ENCODE measurements at places on chromosomes 7 and 10.

- no peak for DNase-seq
Observed at GRCh38 chr10:49169776-49170175, 18.4 kb downstream of the TMEM273 start.

DNA sequence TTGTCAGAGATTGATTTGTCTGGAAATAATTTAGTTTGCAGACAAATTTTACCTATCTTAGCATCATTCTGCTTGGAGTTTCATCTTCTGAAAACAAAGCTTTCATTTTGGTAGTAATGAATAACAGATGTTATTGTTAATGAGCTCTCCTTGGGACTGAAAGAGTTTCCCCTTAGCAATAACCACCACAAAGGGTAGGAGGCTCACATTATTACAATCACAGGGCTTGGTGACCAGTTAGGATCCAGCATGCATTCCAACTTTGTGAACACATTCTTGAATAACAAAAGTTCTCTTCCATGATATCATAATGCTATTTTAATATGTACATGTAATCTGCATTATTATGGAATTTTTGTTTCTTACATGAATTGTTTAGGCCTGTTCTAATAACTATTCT is 148.8 kb upstream of the VWC2 start:
- no peak for DNase-seq

DNA sequence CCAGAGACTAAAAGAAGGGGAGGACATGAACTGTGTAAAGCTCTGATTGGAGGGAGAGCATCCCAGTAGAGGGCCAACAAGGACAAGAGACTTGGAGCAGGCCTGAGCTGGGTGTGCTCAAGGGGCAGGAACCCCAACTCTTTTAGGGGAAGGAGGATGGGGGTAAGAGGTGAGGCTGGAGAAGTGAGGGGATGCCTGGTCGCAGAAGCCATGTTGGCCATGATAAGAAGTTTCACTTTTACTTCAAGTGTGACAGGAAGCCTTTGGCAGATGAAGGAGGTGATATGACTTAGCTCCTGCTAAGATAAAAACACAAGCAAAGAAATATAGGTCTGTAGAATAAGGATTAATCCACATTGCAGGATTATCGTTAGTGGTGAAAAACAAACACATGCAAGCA is 208.3 kb downstream of the JAZF1 start:
- no peak for DNase-seq

DNA sequence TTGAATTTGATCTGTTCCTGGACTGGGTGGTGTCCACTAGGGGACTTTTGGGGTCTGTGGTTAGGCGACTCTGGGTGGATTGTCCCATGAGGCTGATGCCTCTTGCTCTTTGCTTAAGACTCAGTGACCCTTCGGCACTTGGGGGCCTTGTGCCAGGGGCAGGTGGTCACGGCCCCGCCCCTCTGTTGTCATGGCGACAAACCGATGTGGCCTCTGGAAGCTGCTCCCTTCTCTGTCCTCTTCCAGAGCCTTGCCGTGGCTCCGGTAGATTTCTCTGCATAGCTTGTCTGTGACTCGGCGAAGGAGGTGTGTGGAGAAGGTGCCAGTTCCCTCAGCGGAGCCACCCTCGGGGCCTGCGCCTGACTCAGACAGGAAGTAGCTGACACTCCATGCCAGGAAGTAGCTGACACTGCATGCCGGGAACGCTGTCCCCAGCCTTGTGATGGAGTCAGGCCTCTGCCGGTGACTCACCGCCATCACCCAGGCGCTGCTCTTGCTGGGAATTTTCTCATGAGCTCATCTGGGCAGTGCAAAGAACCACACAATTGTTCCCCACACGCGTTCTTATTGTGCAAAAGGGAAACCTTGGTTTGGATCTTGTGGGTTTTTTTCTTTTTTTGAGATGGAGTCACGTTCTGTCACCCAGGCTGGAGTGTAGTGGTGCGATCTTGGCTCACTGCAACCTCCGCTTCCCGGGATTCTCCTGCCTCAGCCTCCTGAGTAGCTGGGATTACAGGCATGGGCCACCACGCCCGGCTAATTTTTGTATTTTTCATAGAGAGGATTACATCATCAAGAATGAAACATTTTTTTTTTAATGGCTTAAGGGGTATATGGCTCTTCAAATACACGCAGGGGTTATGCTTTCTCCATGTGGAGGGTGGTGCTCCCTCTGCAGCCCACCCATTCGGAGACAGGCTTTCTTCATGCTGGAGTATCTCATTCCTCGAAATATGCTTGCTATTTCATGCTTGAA is 72.6 kb downstream of the PFKFB3 start:
- peak; percentile 73 for DNase-seq

- no peak for DNase-seq
Observed at GRCh38 chr10:112201334-112201733, 17.8 kb upstream of the GPAM start.

DNA sequence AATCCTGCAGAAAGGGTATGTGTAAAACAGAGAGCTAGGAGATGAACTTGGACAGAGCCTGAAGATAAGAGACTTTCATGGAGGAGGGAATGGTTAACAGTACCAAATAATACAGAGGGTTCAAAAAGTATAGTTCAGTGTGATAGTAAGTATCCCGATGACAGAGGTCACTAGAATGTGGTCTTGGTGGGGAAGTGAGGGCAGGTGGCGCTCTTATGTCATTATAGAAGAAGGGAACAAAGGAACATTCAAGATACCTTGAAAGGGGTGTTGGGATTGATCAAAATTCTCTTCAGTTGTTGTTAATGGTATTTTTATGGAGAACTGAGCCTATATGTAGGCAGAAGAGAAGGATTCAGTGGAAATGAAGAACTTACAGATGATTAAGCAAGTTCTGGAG is 312.5 kb downstream of the SUGCT start:
- no peak for DNase-seq

DNA sequence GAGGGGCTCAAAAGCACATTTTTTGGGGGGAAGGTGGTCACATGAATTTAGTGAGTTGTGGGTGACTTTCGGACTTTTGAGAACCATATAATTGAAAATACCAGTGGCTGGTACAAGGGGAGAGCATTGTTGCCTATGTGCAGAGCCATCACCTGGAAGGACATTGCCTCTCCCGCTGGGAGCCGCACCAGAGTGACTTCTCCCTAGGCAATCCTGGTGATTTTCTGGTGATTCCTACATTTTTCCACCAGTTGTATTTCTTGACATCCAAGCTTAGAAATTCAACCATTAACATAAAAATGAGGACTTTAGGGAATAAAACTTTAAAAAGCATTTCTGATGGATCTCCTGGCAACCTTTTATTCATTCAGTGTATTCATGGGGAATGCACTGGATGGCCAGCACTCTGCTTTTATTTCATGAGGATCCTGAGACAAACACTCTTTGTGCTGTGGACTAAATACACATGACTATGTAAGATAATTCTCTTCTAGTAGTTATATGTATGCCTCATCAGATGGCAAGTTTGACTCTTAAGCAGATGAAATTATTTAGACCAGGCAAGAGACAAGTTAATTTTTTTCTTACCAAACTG is 41.8 kb upstream of the MKI67 start:
- no peak for DNase-seq

- peak; percentile 21 for DNase-seq
Observed at GRCh38 chr7:95324431-95324830, at the start of gene PON1. TSS of gene PON1 (minus strand) at chr7:95324532. CDS start at chr7:95324475, 57 bp downstream.

DNA sequence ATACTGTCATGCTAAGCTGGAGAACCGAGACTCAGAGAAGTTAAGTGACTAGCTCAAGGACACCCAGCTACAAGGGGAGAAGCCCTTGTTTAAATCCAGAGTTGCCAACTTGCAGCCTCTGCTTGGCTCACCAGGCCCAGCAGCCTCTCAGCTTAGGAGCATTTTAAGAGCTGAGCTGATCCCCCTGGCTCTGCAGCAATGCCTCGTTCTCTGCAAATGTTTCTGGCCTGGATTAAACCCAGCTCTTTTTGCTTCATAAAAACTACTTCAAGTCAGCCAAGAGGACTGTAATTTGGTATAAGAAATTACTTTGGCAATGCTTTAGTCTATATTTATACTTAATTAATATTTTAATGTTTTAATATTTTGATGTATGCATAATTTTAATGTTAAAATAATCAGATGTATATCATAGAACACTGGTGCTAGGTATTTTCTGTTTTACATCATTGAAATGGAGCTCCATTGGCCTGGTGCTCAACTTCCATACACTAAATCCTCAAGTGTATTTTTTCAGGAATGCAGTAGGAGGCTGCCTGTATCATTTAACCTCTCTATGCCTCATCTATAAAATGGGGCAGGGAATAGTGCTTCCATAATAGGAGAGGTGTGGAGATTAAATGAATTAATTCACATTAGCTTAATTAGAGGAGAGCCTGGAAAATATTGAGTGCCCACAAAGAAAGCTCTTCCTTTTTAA is 184.2 kb downstream of the EMX2 start:
- DNase-seq = no peak

DNA sequence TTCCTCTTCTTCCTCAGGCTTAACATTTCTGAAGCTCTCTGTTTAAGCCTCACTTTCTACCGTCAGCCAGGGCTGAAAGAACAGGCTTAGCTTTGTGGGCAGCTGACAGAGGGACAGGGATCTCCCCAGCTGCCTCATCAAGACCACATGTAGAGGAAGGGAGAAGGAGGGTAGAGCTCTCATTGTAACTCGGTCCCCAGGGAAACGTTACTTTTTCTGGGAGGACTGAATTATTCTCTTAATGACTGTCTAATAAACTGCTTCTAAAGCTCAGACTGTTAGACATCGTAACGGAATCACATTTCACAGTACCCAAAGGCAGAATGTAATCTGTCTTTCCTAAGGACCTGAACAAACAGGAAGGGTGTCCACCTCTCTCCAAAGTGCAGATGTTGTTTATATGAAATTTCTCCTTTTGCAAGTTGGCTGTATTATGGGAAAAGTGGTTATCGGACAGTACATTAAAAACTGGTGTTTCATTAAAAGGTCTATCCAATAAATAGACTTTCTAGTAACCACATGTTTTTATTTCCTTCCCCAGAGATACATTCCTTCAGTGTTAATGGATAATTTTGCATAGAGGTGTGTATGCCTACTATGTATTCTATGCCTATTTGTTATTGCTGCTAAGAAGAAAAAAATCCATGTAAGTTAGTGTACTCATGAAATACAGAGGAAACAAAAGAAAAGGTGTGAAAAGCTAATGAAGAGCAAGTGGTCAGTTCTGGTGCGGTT is 144.2 kb downstream of the CTTNBP2 start:
- no peak for DNase-seq

DNA sequence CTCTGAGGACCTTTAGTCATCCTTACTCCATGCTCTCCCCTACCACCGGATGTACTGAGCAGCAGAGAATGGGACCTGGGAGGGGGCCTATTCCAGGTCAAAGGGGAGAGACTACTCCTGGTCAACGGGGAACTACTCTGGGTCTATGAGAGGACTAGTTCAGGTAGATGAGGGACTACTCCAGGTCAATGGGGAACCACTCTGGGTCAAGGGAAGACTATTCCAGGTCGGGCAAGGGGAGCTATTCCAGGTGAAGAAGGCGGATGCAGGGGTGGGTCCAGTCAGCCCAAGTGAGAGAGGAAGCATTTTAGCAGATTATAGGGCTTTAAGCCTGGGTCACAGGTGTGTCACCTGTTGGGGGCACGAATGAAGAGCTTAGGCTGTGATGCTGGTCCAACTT is 35.4 kb downstream of the CCM2 start:
- DNase-seq = no peak

- no peak for DNase-seq
Observed at GRCh38 chr7:154907651-154908620, 95.0 kb downstream of the PAXIP1 start.

- DNase-seq = no peak
Observed at GRCh38 chr7:128941323-128941890, 3.7 kb downstream of the IRF5 start.

DNA sequence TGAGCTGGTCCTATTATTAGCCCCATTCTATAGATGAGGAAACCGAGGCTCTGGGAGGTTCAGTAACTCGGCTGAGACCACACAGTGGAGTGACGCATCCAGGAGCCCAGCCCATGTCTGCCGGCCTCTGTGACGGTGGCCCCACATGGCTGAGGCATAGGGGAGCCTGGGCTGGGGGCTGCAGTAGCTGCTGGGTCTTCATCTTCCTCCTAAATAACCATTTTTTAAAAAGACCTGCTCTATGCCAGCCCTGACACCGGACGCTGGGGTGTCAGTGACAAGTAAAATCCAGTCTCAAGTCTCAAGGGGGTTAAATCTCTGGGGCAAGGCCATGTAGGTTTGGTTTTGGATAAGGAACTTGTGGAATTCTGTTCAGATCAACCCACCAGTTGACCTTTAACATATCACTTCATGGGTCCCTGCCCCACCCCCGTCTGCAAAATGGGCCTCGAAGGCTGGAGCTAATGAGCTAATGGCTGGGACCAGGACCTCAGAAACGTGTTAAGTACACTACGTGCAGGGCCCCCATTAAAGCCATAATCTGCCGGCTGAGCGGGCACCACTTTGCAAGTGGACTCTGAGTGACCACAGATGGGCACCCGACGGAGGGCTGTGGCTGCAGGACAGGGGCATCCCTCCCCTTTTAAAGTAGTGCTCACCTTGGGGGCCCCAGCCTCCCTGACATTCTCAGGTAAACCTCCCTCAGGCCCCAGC is 136.5 kb upstream of the UNC5B start:
- DNase-seq = peak; percentile 7

DNA sequence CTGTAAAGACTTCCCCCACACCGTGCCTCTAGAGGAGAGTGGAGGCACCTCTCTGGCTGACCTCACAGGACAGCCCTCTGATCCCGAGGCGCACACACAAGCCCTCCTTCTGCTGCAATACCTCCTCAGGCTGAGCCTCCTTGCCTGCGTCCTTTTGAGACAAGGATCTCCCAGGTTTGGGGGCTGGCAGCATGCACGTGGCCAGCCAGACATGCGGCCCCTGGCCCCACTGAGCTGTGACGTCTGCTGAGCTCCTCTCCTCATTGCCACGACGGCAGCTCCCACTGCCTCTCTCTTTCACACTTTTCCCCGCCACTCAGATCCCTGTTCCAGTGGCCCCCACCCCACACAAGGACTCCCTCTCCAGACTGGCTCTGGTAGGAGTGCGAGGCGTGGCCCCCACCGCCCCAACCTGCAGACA is 12.2 kb upstream of the DNAAF5 start:
- DNase-seq = no peak

DNA sequence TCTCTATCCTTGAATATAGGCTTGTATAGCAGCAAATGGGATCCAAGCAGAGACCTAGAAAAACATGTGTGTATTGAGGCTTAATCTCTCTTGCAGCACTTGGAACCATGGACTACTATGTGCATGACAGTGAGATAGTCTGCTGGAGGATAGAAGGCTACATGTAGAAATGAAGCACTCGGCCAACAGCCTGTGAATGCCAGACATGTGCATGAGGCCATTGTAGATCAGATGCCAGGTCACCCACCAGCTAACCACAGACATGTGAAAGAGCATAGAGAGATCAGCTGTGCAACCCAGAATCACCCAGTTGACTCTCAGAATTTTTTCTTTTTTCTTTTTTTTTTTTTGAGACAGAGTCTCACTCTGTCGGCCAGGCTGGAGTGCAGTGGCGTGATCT is 90.9 kb downstream of the NT5C2 start:
- no peak for DNase-seq

- no peak for DNase-seq
Observed at GRCh38 chr10:1188558-1189135, 132.5 kb downstream of the WDR37 start.
